ENCODE measurements at places on chromosomes 6 and 20.

GRCh38 chr6:53042112-53042511 is 23.1 kb upstream of the FBXO9 start:
- no peak for DNase-seq

- DNase-seq = no peak
These were observed 73.1 kb downstream of the NCOA3 start for GRCh38 chr20:47574616-47575364.

GRCh38 chr20:6703656-6704055 is 63.8 kb upstream of the BMP2 start:
- no peak for DNase-seq

- no peak for DNase-seq
These were observed 38.0 kb upstream of the SCP2D1 start for GRCh38 chr20:18775633-18776032.

DNA sequence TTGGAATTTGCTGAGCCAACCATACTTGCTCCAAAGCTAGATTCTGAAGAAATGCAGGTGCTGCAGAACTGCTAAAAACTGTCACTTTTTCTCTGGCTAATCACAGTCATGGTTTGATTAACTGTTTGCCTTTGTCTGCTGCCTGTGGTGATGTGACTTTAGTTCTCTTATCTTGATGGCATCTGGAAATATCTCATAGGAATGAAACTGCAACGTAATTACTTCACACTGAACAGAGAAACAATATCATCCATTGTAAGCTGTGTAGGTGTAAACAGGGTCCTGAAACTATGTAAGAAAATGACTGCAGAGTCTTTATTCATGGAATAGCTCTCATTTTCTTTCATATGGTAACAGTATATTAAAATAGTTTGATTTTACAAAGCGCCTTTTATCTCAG is 721.9 kb upstream of the HS3ST5 start:
- no peak for DNase-seq

DNA sequence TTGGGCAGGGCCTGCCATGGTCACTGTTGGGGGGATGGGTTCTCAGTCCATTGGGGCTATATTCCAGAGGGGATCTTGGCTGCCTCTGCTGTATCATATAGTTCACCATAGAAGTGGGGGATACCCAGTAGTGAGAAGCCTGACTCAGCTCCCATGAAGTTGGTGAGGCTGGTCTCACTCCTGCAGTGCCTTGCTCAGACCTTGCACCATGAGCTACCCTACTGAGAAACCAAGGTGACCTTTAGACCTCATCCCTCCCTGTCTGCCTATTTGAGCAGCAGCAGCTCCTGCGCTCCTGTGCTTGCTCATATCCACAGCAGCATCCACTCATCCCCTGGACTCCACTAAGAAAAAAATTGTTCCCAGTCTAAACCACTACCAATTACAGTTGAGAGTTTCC is 56.0 kb upstream of the HEY2 start:
- DNase-seq = no peak
